Tibial artery (tissue), 4 donors: ENCODE measurements at places on chromosomes 16 and 17.

GRCh38 chr17:35387496-35387895 is 14.1 kb upstream of the SLFN11 start:
- no peak for DNase-seq

- DNase-seq: peak; percentile 98
These were observed at the start of gene YPEL2 for GRCh38 chr17:59331129-59331928. Gene YPEL2, plus strand, starts transcription at chr17:59331655. Its CDS starts 21,755 bp downstream, at chr17:59353410.

- DNase-seq: no peak
These were observed 43.1 kb upstream of the NKD1 start for GRCh38 chr16:50505115-50505514.

- DNase-seq: no peak
These were observed 16.0 kb downstream of the CAPN15 start for GRCh38 chr16:543301-544164.

DNA sequence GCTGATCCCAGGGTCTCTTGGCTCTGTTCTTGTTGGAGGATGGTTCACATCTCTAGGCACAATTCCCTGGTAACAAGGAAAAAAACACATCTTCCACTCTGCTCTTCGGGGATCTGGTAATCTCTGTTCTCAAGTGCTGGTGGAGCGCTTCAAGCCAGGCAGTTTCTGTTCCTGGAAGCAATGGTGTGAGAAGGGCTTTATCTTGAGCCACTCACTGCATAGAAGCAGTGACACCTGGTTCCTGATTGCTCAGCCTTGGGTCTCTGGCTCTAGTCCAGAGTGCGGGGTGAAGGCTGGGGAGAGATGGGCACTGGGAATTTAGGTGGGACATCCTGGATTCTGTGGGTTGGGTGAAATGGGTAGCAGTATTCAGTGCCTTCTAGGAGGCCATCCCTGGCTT is 14.1 kb downstream of the AKAP1 start:
- DNase-seq: no peak

GRCh38 chr17:81901167-81902022 is 643 bp upstream of the NPB start:
- no peak for DNase-seq

DNA sequence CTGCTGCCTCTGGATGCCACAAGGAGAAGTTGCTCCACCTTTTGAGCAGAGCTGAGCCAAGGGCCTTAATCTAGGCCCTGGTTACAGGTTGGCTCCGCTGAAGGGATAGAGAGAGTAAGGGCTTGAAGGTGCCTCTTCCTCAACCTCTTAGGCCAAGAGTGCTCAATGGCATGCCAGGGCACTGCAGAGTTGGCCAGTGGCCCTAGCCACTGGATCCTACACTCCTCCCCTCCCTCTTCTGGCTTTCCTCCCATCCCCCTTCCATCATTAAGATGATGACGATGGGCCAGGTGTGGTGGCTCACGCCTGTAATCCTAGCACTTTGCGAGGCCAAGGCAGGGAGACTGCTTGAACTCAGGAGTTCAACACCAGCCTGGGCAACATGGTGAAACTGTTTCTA is 50.5 kb downstream of the MYO18A start:
- no peak for DNase-seq

- no peak for DNase-seq
These were observed 259.4 kb upstream of the AXIN2 start for GRCh38 chr17:65820811-65821210.

- no peak for DNase-seq
These were observed 6.2 kb downstream of the RAB40B start for GRCh38 chr17:82692268-82692667.

DNA sequence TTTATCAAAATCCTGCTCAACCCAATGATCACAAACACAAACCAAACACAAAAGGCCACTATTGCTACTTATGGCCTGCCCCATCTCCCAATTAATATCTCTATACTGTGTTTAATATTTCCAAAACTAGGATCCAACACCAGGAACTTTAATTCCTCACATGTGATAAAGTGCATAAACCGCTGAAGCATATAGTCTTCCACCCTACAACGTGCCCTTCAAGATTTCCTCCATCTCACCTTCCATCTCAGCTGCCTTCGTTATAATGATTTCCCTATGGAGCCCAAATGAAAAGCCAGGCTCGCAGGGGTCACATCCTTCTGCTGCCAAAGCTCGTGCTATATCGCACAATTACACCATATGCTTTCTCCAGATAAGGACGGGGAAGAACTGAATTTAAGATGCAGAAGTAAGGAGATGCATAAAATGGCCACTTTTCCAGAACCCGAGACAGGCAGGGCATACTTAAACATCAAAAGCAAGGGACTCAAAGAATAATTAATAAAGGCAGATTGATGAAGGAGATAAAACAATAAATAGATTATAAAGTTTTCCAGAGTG is 1.8 kb downstream of the MYH10 start:
- no peak for DNase-seq

- no peak for DNase-seq
These were observed 38.0 kb downstream of the CACNG3 start for GRCh38 chr16:24294131-24294530.

DNA sequence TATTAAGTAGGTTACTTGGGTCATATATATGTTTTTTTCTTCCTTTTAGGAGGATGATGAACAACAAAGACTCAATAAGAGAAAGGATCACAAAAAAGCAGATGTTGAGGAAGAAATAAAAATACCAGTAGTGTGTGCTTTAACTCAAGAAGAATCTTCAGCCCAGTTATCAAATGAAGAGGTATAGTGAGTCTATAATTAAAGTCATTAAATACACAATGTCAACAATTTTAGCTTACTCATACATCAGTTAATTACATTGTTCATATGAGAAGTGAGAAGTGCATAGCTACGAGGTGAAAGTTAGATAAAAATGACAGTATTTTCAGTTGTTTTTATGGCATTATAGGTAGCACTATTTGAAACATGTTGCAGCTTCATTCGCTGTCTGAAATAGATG is 65.2 kb downstream of the NUP88 start:
- DNase-seq: no peak

DNA sequence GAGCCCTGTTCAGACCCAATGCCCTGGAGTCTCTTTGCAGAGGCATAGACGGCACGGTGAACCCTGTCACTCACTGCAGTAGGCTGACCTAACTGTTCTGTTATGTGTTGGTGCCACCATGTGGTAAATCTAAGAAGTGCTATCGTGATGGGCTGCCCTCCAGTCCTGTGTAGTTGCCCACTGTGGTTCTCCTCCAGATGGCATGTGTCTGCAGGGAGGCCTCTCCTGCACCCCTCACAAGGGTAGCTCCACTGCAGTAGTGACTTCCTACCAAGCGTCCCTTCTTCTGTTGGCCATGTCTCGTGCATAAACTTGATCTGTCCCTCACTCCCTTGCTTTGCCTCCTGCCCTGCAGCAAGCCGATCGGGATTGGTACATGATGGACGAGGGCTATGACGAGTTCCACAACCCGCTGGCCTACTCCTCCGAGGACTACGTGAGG is 5.8 kb downstream of the DHX38 start:
- no peak for DNase-seq

GRCh38 chr16:6252541-6252940 is 1080.1 kb upstream of the RBFOX1 start:
- no peak for DNase-seq

- no peak for DNase-seq
These were observed 42.4 kb upstream of the AKTIP start for GRCh38 chr16:53545433-53545832.

GRCh38 chr16:11780991-11781680 is 15.9 kb downstream of the ZC3H7A start:
- no peak for DNase-seq

- DNase-seq: no peak
These were observed 95.9 kb upstream of the ZFHX3 start for GRCh38 chr16:73143576-73144422.
